Neural progenitor cell (in vitro differentiated cells): ENCODE measurements at places on chromosomes 4 and X.

- no peak overlapping the region for H3K4me3 ChIP-seq
- no peak for DNase-seq
- H3K27me3 ChIP-seq = no peaks in the 10 kb centered on the region
- H3K27ac ChIP-seq = no peak overlapping the region
- H3K36me3 ChIP-seq = no peaks in the 10 kb centered on the region
These were observed 94.4 kb downstream of the KCTD8 start for GRCh38 chr4:44354172-44354571.

DNA sequence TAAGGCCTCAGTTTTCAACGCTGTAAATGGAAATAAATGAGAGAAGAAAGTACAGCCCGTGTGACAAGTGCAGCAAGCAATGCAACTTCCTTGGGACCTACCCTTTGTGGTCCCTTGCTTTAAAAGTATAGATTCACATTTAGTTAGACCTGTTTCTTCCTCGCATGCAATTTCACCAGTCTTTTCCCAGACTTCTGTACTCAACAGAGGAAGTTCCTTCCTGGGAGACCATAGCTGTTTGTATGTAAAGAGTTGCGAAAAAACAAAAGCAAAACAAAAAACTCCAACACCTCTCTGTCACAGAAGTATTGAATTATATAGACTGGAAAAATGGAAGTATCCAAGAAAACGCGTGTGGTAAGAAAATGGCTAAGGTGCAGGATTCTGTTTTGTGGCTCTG lies 1.1 kb upstream of the IRF2 start:
- H3K4me3 ChIP-seq = peak overlapping the region; percentile 70
- H3K36me3 ChIP-seq = no peaks in the 10 kb centered on the region
- no peak overlapping the region for H3K27ac ChIP-seq

DNA sequence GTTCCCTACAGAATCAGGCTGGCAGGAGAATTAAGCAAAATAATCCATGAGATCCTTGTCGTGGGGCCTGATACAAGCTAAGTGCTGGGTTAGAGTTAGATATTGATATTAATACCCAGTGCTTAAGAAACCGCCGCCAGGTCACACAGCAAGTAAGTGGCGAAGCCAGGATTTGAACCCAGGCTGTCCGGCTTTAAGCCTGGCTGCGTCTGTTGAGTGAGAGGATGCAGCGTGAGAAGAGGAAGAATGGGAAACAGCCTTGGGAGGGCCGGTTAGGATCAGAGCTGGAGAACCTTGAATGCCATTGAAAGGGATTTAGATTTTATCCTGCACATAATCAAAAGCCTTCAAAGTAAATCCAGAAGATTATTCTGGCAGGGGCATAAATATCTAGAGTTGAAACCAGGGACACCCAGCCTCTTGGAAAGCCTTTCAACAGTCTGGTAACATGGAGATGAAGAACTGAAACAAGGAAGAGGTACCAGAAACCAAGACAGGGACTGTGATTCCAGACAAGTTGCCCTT lies 64.8 kb upstream of the HELT start:
- H3K4me3 ChIP-seq = no peak overlapping the region
- no peaks in the 10 kb centered on the region for H3K27me3 ChIP-seq
- DNase-seq = no peak
- H3K36me3 ChIP-seq = no peaks in the 10 kb centered on the region

DNA sequence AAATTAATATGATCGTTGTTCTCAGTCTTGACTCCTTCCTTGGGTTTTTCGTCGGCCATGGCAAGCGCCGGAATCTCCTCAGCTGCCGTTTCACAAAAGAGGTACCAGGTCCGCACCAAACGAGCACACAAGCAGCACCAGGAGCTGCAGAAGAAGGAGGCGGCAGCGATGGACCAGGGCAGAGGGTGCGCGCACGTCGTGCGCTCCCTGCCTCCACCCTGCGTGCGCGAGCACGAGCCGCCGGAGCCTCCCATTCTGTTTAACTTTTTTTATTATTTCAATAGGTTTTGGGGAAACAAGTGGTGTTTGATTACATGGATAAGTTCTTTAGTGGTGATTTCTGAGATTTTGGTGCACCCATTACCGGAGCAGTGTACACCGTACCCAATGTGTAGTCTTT lies 158.2 kb downstream of the PLS3 start:
- H3K4me3 ChIP-seq = no peak overlapping the region
- no peaks in the 10 kb centered on the region for H3K27me3 ChIP-seq
- H3K4me1 ChIP-seq = no peaks in the 10 kb centered on the region
- no peak for DNase-seq

DNA sequence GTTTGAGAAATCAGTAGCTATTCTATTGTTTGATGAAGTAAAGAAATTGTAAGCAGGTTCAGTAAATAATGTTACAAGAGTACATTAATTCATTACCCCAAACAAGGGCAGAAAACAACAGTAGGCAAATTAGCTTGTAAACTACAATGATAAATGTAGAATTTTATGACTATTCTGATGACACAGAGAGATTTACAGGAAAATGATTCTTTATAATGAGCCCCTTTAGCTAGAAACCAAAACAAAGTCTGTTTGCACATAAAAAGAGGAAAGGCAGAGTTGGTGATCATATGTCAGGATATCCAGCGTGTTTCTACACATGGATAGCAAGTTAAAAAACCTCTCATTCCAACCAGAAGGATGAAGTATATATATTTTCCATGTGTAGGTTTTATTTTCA lies 204.8 kb downstream of the CFAP299 start:
- no peak overlapping the region for H3K27ac ChIP-seq
- no peaks in the 10 kb centered on the region for H3K27me3 ChIP-seq
- DNase-seq = no peak
- no peaks in the 10 kb centered on the region for H3K36me3 ChIP-seq
- no peak overlapping the region for H3K4me3 ChIP-seq
- H3K4me1 ChIP-seq = no peaks in the 10 kb centered on the region

DNA sequence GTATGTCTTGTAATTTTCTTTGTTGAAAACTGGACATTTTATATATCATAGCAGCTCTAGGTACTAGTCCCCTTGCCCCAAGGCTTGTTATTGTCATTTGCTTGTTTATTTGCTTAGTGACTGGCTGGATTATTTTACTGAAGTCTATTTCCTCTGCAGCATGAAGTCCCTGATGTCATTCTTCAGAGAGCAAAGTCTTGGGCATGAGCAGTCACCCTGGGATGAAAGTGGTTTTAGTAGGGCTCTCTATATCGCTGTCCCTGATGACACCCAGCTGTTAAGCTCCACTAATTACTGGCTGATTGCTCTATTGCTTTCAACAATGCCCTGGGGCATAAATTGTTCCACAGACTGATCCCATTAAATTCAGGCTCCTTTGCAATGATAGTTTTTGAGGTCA lies 113.5 kb upstream of the USP9X start:
- no peak overlapping the region for H3K4me3 ChIP-seq
- H3K4me1 ChIP-seq = no peaks in the 10 kb centered on the region
- no peaks in the 10 kb centered on the region for H3K36me3 ChIP-seq
- no peaks in the 10 kb centered on the region for H3K27me3 ChIP-seq
- H3K27ac ChIP-seq = no peak overlapping the region

GRCh38 chr4:88179261-88179660 lies 20.8 kb upstream of the ABCG2 start:
- no peak for DNase-seq
- H3K27me3 ChIP-seq = no peaks in the 10 kb centered on the region
- H3K4me1 ChIP-seq = no peaks in the 10 kb centered on the region
- no peak overlapping the region for H3K27ac ChIP-seq
- no peak overlapping the region for H3K4me3 ChIP-seq

DNA sequence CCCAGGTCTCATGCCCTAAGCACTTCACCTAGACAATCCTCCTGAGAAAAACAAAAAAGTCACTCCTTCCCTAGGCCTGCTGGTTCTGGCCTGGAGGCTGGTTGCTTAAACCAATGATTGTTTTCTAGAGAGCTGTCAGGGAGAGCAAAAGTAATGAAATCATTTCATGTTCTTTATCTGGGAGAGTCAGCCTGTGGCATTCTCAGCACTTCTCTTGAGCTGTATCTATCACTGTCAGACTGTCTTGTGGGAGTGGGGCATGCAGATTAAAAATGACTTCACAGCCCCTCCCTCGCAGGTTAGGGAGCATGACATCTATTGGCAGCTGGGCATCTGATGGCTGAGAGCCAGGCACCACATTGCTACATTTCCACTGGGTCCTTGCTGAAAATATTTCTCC lies 20.4 kb upstream of the TMEM154 start:
- H3K4me1 ChIP-seq = peaks cover 8% of the 10 kb centered on the region
- no peak overlapping the region for H3K27ac ChIP-seq
- no peaks in the 10 kb centered on the region for H3K36me3 ChIP-seq

- no peaks in the 10 kb centered on the region for H3K36me3 ChIP-seq
- H3K4me1 ChIP-seq = peaks cover 23% of the 10 kb centered on the region
- DNase-seq = peak; percentile 33
- no peak overlapping the region for H3K4me3 ChIP-seq
- no peaks in the 10 kb centered on the region for H3K27me3 ChIP-seq
- H3K27ac ChIP-seq = no peak overlapping the region
These were observed 10.5 kb upstream of the MGST2 start for GRCh38 chr4:139655116-139655515.

- no peaks in the 10 kb centered on the region for H3K36me3 ChIP-seq
- no peaks in the 10 kb centered on the region for H3K4me1 ChIP-seq
- no peak overlapping the region for H3K27ac ChIP-seq
These were observed 440.4 kb downstream of the SPRY1 start for GRCh38 chr4:123836851-123837595.

- H3K27ac ChIP-seq = no peak overlapping the region
- H3K4me3 ChIP-seq = no peak overlapping the region
- no peak for DNase-seq
- H3K4me1 ChIP-seq = peaks cover 11% of the 10 kb centered on the region
- no peaks in the 10 kb centered on the region for H3K27me3 ChIP-seq
These were observed 43.1 kb upstream of the LSM6 start for GRCh38 chr4:146132445-146132844.

- H3K27me3 ChIP-seq = no peaks in the 10 kb centered on the region
- H3K27ac ChIP-seq = no peak overlapping the region
- no peak overlapping the region for H3K4me3 ChIP-seq
These were observed 127.2 kb downstream of the UBE2K start for GRCh38 chr4:39825090-39825489.

- H3K27ac ChIP-seq = no peak overlapping the region
- H3K36me3 ChIP-seq = no peaks in the 10 kb centered on the region
- no peak for DNase-seq
- H3K4me3 ChIP-seq = no peak overlapping the region
These were observed 1287.7 kb downstream of the FAM133A start for GRCh38 chrX:94961730-94962129.

GRCh38 chrX:75276666-75277065 lies 2.8 kb downstream of the UPRT start:
- H3K4me1 ChIP-seq = no peaks in the 10 kb centered on the region
- H3K36me3 ChIP-seq = no peaks in the 10 kb centered on the region
- H3K4me3 ChIP-seq = no peak overlapping the region
- DNase-seq = no peak
- H3K27ac ChIP-seq = no peak overlapping the region

DNA sequence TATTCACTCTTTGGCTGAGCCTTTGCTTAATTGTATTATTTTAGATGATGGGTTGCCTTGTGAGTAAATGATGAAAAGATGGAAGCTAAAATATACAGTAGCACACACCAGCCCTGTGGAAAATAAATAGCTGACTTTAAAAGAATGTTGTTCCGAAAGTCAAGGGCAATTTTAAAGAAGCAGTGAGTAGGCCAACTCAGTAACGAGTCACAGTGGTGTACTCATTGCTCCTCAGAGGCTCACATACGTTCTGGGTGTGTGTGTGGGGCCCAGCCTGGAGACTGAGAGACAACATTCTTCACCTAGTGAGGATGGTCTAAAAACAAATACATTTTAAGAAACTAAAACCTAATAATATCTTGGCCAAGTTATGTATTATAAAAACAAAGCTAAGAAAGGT lies 640.3 kb downstream of the TRIML1 start:
- no peak overlapping the region for H3K4me3 ChIP-seq
- H3K27ac ChIP-seq = no peak overlapping the region
- no peaks in the 10 kb centered on the region for H3K4me1 ChIP-seq
- DNase-seq = no peak

DNA sequence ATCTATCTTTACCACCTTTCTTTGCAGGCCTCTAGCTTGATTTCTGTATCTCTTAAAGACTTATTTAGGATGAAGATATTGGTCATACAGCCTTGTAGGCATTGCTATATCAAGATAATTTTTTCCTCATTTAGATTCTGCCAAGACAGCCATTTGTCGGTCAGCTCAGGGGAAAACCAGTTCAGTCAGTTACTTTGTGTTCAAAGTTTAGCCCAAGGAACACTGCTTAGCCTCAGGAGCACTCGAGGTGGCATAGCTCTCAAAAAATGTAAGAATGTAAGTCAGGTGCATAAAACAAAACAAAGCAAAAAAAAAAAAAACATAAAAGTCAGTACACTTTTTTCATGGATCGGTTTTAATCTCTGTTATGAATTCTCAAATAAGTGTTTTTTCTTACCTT lies 43.4 kb downstream of the NRK start:
- no peaks in the 10 kb centered on the region for H3K4me1 ChIP-seq
- H3K4me3 ChIP-seq = no peak overlapping the region
- DNase-seq = no peak
- H3K27me3 ChIP-seq = no peaks in the 10 kb centered on the region
